Right ventricle myocardium superior (tissue), 1 donor: ENCODE measurements at places on chromosomes 1 and 21. TPM values are rescaled to one million over a fixed set of nuclear protein-coding genes. Genes with fewer than 3 reads are reported as not detected.

Gene HCN3
- total RNA-seq: 1.4 TPM

DNA sequence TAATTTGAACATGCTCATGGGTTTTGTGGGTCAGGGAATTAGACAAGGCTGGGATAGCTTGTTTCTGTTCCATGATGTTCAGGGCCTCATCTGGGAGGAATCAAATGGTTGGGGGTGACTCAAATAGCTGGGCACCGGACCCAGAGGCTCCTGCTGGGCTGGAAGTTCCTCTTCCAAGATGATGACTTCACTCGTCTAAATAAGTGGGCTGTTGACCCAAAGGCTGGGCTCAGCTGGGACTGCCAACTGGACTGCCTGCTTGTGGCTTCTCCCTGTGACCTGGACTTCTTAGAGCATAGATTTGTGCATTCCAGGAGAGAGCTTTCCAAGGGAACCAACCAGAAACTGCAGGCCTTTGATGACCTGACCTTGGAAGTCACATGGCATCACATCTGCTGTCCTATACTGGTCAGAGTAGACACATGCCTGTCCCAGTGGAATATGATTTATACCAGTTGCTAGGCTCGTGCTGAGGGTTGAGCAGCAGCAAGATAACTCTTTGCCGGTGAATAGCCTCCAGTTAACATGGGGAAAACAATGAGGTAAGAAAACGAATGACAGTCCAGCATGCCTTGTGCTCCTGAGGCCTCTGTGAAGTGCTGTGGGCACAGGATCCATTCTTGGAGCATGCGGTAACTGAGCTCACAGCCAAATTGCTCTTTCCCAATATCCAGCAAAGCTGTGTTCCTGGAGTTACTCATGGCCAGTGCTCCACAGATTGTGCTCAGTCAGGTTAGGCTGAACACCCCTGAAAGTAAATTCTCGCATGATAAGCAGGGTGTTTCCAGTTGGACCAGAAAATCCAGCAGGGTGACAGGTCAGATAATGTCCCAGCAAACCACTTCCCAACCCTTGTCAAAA, 272.9 kb upstream of the TMEM51 start:
- no peak for DNase-seq

GRCh38 chr1:109762039-109762585, 1.6 kb downstream of the EPS8L3 start:
- peak; percentile 13 for DNase-seq

DNA sequence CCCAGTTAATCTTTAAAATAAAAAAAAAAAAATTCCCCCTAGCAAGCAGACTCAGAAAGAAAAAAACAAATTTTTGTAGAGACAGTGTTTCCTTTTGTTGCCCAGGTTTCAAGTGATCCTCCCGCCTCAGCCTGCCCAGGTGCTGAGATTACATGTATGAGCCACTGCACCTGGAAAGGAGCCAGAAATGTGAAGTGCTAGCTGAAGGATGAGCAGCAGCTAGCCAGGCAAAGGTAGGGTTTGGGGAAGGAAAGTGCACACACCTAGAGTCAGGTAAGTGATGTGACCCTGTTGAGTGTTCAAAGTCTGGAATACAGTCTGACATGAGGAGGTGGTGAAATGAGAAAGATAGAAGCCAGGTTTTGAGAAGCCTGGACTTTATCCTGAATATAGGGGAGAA, 1.7 kb downstream of the AKR1A1 start:
- DNase-seq: no peak

DNA sequence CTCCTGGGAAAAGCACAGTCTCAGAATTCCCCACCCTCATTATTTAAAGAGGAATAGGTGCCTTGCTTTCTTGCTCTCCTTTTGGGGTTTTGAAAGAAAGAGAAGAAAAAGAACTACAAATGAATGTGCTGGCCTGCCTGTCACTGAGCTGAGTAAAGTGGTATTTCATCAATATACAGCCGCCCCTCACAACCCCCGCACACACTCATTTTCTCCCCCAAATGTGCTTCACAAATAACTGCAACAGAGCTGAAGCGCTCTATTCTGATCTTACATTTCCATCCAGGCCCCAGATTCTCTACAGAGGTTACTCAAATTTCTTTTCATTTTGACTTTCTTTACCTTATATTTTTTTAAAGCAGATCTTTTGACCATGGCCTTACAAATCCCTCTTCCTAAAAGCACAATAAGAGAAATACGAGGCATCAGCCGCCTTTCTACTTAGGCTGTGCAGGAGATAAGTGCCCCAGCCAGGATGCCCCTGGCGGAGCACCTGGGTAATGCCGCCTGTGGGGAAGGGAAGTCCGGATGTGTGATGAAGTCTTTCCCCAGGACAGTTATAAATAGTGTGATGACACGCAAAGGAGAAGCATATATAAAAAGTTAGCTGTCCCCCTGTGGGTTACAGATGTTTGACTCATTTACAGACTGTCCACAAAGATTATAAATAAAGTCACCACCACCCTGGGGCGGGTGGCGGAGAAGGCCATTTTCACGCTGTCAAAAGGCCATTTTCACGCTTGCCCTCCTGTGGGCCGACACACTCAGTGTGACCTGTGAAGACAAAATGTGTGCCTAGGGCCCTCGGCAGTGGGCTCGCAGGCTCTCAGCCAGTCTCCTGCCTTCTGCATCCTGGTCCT, 6.5 kb downstream of the KCNN3 start:
- no peak for DNase-seq

Gene RGS13
- total RNA-seq: 0.30 TPM

GRCh38 chr1:222251847-222252246, 296.1 kb downstream of the HHIPL2 start:
- no peak for DNase-seq

Gene FMO2
- total RNA-seq: 59.2 TPM

DNA sequence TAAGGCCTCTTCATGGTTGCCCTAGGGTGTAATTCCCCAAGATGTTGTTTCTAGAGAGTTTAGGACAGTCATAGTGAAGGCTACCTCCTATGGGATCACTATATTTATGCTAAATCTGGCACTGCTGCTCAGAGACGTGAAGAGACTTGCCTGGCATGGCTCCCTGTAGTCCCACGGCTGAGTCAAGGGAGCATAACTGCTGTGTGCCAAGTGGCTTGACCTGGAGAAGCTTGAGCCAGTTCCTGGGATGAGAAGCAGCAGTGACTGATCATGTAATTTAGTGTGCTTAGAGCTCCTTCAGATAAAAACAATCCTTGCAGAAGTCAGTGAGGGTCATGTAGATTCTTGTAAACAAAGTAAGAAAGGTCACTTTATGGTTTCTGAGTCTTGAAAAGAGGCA, 68.9 kb upstream of the TSPAN2 start:
- DNase-seq: peak; percentile 66

Gene CD247
- 0.54 TPM for total RNA-seq

- no peak for DNase-seq
Observed at GRCh38 chr1:172136925-172137324, 283.6 kb upstream of the C1orf105 start.

DNA sequence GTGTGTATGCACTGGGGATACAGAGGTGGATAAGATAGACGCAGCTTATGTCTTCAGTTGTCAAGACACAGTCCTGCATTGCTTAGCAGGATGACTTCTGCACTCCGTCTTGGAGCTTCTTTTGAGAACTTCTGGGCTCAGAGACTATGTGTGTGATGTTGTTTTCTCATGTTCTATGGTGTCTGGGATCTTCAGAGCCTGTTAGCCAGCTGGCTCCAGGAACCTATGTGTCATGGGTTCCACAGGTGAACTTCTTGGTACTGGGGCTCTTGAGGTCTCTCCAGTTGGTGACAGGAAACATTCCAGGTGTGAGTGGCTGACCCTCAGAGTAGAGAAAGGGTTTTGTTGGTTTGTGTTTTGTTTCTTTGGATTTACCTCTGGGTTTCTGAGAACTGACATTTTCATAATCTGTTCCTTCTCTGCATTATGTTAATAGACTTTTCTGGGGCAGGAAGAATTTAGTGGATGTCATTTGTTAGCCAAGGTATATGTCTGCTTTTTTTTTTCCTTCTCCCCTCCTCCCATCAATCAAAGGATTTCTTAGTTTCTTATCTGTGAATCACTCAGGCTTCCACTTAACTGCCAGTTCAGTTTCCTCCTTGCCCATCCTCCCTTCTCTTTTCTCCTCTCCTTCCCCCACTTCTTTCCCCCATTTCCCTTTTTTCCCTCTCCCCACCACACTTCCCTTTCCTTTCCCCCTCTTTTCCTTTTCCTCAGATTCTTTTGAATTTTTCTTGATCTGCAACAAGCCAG, 18.1 kb downstream of the FGGY start:
- DNase-seq: no peak

DNA sequence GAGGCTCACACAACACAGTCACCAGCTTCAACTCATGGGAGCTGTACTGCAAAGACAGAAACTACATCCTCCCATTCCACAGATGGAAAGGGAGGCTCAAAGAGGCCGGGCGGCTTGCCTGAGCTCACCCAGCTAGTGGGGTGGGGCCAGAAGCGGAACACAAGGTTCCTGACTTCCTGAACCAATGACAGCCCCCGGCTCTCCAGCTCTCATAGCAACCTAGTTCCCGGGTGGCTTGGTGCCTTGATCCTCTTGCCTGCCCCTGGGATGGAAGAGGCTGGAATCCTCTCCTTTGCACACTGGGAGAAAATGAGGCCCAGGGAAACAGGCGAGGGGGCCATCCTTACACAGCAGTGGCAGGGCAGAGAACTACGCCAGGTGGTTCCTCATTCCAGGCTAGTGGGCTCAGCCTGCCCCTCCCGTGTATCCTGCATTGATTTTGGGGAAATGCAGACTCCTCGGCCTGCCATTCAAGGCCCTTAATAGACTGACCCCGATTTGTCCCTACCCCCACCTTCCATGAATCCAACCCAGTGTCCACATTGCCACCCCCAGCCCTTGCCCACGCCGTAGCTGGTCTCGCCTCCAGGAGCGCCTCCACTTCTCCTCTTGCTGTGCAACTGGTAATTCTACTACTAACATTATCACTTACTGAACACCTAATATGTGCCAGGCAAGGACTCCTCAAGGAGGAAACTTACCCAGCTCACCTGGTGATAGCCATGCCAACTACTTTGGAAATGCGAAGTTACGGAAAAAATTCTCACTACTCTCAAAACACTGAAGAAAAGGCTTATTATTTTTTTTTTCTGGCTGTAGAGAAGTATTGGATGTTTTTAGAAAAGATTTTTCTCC, 5.0 kb downstream of the RAP1GAP start:
- no peak for DNase-seq

DNA sequence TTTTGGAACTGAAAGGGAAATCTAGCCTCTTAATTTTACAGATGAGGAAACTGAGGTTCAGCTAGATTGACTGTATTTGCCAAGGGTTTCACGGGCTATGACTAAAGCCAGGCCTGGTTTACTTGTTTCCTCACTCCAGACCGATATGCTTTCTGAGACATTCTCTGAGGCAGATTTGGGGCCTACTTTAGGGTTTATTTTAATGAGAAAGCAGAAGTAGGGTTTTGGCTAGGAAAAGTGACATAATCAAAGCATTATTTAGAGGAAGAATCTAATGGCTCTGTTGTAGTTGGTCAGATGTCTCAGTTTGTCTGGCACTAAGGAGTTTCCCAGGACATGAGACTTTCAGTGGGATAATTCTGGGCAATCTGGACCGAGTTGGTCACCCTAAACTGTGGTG, 1.5 kb upstream of the RPTN start:
- DNase-seq: no peak

DNA sequence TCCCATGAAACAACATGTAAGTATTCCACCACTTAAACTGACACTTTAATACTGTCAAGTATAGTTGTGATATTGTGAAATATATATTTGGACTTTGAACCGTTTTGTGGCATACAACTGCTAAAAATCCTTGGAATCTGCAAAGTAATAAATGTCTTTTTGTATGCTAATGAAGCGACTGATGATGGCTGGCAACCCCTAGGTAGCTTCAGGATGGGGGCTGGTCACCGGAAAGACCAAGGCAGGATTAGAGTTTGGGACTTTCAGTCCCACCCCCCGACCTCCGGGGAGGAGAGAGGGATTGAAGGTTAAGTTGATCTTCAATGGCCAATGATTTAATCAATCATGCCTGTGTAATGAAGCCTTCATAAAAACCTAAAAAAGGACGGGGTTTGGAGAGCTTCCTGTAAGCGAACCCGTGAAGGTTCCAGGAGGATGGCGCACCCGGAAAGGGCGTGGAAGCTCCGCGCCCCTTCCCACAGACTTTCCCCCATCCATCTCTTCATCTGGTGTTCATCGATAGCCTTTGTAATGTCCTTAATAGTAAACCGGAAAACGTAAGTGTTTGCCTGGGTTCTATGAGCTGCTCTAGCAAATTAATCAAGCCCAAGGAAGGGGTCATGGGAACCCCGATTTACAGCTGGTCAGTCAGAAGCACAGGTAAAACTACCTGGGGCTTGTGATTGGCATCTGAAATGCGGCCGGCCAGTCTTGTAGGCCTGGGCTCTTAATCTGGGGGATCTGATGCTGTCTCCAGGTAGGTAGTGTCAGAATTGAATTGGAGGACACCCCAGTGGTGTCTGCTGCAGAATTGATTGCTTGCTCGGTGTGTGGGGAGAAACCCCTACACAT, 1.8 kb upstream of the ZNF281 start:
- no peak for DNase-seq

DNA sequence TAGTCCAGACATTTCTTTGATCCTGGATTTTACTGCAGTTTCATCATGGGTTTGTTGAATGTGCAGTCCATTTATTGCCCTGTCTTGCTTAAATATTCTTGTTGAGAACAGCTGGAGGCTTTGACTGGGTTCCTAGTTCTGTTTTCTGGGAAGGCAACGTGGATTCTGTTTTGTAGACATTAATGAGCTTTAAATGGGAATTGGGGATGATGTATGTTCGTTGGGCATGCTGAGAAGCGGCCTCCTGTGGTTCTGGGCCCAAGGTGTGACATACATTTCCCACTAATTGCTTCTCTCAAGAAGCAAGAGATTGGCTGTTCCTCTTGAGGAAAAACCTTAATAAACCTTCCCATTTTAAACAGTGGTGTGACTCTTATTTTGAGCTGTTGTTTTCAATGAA, 22.9 kb downstream of the INKA2 start:
- no peak for DNase-seq

Gene C1orf74
- total RNA-seq: 1.9 TPM

Gene OR11L1
- not detected for total RNA-seq

DNA sequence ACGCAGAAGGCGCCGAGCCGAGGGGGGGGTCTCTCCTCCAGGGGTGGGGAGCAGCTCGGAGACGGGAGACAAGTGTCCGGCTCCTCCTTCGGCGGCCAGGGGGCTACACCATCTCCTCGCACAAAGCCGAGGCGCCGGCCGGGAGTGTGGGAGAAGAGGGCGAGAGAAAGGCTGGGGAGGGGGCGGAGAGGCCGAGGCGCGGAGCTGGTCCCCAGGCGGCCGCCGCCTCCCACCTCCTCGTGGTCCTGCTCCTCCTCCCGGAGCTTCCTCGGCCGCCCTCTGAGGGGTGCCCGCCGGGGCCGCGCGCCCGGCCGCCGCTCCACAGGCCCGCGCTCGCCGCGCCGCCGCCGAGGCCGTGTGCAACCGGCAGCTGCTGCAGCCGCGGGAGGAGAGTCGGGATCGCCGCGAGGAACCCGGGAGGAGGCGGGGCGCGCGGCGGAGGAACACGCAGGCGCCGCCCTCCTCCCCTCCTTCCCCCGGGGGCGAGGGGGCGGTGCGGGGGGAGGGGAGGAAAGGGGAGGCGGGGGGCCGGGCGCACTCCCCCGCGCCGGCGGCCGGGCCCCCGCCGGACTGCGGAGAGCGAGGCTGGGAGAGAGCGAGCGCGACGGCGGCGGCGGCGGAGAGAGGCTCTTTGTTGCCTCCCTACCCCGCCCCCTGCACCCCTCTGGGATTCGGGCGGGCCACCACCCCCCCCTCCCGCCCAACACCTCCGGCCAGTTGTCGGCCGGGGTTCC, at the start of gene ENAH:
ENAH (minus strand) TSS at position 395 of the 734 bp plus-strand sequence. CDS start 433 bp downstream, outside the sequence.
- peak; percentile 87 for DNase-seq

- DNase-seq: no peak
Observed at GRCh38 chr21:45843426-45843825, 138.1 kb upstream of the COL6A1 start.

Gene TRIM63
- total RNA-seq: 229 TPM

GRCh38 chr1:59638231-59638711, 176.5 kb upstream of the HOOK1 start:
- DNase-seq: no peak
